ENCODE measurements at places on chromosomes 3 and 15.

DNA sequence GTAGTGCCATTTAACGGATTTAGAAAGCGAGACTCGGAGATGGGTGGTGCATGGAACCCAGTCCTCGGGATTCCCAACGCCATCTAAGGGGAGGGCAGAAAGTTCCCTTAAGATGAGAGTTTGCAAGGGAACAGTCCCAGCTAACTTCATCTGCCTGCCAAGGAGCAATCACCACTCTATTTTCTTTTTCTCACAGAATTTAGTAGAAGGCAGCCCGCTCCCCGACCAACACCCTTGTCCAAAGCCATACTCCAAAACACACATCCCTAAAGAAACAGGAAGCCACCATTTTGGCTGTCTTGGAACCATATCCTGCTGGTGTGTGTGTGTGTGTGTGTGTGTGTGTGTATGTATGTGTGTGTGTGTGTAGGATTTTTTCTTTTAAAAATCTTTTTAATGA, 7.1 kb upstream of the FGD5 start:
- no peak for DNase-seq

- no peak for DNase-seq
Observed at GRCh38 chr15:91258415-91258759, 158.3 kb downstream of the SV2B start.

DNA sequence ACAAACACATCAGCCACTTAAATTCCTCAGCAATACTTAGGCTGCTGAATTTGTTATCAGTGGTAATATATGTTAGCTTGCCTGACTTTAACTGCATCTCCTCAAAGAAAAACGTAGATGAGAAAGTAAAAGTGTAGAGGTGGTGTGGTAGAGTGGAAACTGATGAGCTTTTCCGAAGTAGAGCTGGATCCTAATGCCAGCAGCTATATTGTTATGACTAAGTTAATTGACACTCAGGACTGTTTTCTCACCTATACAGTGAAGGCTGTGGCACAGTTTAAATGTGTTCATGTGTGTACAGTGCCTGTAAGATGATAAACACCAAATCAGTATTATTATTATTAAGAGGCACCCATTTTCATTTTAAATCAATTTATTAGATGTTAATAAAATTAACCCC, 174.9 kb downstream of the TNIK start:
- no peak for DNase-seq

DNA sequence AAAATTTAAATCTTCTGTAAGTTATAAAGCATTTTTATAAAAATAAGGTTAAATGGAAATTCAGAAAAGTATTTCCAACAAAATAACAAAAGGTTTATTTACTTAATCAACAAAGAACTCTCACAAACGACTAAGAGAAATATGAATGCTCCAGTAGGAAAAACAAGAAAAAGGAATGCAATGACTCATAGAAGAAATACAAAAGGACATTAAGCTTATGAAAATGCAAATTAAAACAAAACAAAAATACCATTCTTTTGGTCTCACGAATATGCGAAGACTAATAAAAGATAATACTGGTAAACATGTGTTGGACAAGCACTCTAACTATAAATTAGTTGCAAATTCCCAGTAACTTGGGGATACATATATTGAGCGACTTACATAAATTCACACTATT, 17.5 kb upstream of the TBC1D5 start:
- DNase-seq, result peak; percentile 15

DNA sequence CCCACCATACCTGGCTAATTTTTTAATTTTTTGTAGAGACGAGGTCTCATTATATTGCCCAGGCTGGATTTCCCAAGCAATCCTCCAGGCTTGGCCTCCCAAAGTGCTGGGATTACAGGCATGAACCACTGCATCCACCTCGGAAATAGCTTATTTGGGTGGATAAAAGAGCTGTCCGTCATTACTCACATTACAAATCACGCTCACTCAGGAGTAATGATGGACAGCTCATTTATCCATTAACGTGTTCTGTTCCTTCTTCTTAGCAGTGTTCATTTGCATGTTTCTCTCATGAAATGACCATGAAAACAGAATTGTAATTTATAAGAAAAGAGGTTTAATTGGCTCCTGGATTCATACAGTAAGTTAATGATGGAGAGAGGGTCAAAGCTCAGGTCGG, 9.8 kb downstream of the SV2B start:
- no peak for DNase-seq

DNA sequence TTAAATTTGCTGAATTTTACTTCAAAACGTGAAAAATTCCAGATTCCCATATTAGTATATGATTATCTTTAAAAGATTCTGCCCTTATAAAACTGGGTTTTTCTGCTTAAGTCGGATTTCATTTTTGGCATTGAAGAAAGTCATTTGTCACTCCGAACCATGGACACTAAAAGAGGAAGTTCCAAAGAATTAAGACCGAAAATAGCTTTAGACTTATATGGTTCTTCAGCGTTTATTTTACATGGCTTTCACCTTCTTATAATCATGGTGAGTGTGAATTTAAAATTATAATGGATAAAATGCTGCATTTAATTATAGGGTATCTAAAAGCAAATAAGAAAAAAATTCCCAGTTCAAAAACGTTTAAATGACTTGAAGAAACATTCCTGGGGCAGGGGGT, 1.0 kb downstream of the C3orf38 start:
- peak; percentile 12 for DNase-seq

DNA sequence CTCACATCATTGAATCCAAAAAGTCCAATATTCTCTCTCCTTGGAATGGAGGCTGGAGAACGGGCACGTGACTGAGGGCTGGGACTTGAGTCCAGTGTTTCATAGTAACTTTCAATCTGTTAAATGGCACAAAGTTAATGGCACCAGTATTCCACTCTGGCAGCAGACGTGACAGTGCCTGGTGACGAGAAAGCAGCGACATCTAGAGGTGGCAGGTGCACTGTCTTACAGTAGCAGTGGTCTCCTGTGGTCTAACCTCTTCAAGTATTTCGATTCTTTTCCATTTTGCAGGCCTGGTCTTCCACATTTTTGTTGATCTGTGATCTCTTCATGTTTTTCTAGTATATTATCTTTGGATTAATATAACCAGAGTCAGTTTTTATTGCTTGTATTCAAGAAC, 107.1 kb downstream of the OXSM start:
- DNase-seq, result peak; percentile 30

GRCh38 chr3:188434594-188434993, 280.6 kb downstream of the LPP start:
- DNase-seq, result peak; percentile 63

GRCh38 chr15:61892140-61892539, 168.1 kb downstream of the VPS13C start:
- no peak for DNase-seq

DNA sequence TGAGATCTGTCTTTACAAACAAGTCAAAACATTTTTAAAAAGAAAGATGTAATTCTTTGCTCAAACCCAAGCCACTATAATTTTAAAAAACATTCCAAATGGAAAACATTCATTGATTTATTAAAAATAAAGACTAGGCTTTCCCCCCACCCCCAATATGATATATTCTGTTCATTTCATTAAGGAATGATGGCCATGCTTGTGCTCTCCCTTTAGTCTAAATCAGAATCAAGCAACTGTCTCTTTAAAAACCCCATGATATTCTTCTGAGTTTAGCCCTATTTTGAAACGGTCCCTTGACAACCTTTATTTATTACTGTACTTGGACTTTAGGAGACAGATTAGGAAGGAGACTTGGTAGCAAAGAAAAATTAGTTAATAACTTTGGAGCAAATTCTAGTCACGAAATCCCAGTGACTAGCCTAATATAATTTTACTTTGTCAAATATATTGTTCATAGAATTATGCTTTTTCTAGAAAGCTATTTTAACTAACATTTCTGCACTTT, 38.4 kb downstream of the TSC22D2 start:
- DNase-seq, result no peak

GRCh38 chr3:27046351-27046750, 322.8 kb downstream of the NEK10 start:
- DNase-seq, result no peak

- DNase-seq, result peak; percentile 95
Observed at GRCh38 chr15:38758043-38758442, 193.4 kb upstream of the RASGRP1 start.

GRCh38 chr15:80072285-80072994, 13.0 kb downstream of the ZFAND6 start:
- peak; percentile 89 for DNase-seq

- DNase-seq, result peak; percentile 91
Observed at GRCh38 chr3:9347887-9348286, 15.0 kb upstream of the THUMPD3 start.

- peak; percentile 99 for DNase-seq
Observed at GRCh38 chr15:44728576-44729407, 7.5 kb upstream of the TRIM69 start.

DNA sequence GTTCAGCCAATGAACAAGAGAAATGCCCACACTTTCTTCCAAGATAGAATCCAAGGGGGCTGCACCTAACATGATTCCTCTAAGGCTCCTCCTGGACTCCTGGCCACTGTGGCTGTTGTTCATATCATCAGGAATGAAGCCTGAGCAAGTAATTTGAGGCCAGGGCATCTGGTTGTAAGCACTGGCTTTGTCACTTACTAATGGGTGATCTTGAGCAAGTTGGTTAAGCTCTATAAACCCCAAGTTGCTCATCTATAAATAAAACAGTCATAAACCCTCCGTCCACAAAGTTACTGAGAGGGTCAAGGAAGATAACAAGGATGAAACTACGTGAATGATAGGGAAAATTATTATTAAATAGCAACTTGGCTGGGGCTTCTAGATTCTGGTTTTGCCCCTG, 58.3 kb downstream of the CDC25A start:
- DNase-seq, result peak; percentile 80

- DNase-seq, result no peak
Observed at GRCh38 chr3:154766765-154767503, 313.2 kb upstream of the MME start.

GRCh38 chr3:99962703-99963102, 145.0 kb downstream of the CMSS1 start:
- DNase-seq, result peak; percentile 94

DNA sequence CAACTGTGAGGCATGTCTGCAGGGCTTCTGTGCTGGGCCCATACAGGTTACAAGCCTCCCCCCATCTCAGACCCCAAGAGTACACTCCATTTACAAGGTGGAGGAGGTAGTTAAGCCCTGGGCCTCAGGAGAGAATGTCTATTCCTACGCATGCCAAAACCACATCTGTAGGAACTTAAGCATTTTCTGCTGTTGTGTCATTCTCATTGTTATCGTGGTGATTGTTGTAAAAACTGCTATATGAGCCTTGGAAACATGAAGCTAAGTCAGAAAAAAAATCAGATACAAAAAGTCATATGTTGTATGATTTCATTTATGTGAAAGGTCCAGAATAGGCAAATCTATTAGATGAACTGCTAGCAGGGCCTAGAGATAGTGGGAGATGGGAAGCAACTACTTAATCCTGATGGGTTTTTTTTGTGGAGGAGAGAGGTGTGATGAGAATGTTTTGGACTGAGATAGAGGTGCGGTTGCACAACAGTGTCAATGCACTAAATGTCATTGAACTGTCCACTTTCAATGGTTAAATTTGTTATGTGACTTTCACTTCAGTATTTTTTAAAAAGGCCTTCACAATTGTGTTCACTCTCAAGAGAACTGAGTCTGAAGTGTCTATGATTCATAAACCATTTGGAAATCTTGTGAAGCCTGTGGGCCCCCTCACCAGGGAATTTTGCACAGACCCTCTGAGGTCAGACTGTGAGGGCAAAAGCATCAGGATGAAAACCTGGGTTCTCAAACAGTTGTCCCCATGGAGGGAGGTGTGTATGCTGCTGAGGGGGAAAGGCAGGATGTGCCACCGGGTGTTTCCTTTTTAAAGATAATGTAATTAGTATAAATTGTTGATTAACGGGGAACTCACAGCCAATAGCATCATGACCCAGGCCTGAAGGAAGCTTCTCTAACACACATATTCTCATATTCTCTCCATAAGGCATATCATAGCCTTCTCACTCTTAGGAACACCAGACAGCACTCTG, 3.2 kb downstream of the RTP3 start:
- DNase-seq, result peak; percentile 67

DNA sequence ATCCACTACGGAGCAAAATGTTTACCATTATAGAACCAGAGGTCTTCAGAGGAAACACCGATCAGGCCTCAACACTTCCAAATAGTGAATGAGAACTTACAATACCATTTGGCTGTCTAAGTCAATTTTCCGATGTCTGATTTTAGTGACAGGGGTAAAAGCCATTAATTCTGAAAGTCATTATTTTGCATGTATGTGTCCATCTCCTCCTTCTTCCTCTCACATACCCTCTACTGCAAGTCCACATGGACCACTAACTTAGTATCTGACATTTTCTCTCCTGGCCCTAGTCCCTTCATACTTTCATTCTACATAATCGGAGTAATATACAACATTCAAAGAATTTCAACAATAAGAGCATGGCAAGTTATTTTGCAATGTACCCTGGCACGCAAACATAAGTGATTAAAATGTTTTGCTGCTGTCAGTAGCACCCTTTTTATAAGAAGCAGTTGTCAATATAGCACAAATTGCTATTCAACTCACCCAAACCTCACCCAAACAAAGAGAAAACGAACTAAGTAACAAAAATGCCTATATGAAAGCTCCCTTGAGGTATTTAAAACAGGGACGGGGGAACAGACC, 1.9 kb downstream of the TOP2B start:
- peak; percentile 9 for DNase-seq

- peak; percentile 82 for DNase-seq
Observed at GRCh38 chr15:39345176-39345575, 235.7 kb upstream of the THBS1 start.

DNA sequence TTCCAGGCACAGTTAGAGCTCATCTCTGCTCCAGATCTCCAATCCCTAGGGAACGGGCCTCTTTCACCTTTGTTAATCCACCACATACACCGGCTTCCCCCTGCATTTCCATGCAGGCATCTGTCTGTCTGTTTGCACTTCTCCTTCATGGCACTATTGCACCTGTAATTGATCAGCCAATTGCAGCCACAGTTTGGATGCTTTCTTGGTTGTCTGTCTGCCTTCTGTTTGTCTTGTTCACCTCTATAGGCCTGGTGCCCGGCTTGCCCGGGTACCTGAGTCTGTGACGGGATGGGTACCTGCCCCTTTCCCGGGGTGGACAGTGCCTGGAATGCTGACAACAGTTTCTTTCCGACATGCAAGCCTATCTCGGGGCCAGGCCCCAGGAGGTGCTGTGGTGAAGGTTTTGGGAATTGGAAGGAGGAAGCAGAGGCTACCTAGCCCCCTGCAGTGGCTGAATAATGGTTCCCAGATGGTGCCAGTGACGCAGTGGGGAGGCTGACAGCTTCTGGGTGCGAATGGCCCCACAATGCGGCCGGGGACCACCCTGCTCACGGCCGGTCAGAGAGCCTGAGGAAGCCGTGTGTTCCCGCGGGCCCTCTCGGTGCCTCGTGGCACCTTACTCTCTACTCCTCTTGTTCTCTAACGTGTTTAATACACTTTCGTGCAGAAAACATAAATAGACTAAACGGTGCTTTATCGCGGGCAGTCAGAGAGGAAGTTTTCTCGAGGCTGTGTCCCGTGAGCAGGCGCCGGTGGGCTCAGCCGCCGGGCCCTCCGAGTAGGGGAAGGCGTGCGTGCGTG, 31.3 kb upstream of the RAB6B start:
- DNase-seq, result no peak

GRCh38 chr15:100022806-100023205, 289.6 kb upstream of the LYSMD4 start:
- no peak for DNase-seq

Measured in EH (cell line).